ENCODE measurements at places on chromosomes 2 and 18. TPM values are rescaled to one million over a fixed set of nuclear protein-coding genes. Genes with fewer than 3 reads are reported as not detected.

The PJVK gene
- total RNA-seq, result 1.6 TPM

DNA sequence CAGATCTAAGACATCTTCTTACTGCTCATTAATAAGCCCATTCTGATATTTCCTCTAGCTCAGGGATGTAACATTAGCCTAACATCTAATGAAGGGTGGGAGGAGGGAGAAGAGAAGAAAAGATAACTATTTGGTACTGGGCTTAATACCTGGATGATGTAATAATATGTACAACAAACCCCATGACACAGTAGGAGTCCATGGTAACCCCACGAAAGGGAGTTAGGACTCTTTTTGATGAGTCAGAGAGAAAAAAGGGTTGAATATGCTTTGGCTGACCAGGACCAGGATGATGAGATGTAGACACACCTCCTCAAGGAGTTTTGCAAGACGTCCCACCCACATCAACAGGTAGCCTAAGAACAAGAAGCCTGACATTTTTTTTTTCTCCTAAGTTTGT lies 34.4 kb upstream of the DLX2 start:
- no peak overlapping the region for H3K4me3 ChIP-seq
- no peak overlapping the region for H3K27ac ChIP-seq
- H3K27me3 ChIP-seq, result no peaks in the 10 kb centered on the region

- no peaks in the 10 kb centered on the region for H3K4me1 ChIP-seq
- no peaks in the 10 kb centered on the region for H3K36me3 ChIP-seq
- no peak overlapping the region for H3K4me3 ChIP-seq
- H3K27ac ChIP-seq, result no peak overlapping the region
- H3K27me3 ChIP-seq, result no peaks in the 10 kb centered on the region
Measured at GRCh38 chr2:195646424-195646823, 10.6 kb upstream of the SLC39A10 start.

The RBMS1 gene
- total RNA-seq, result 38.8 TPM

DNA sequence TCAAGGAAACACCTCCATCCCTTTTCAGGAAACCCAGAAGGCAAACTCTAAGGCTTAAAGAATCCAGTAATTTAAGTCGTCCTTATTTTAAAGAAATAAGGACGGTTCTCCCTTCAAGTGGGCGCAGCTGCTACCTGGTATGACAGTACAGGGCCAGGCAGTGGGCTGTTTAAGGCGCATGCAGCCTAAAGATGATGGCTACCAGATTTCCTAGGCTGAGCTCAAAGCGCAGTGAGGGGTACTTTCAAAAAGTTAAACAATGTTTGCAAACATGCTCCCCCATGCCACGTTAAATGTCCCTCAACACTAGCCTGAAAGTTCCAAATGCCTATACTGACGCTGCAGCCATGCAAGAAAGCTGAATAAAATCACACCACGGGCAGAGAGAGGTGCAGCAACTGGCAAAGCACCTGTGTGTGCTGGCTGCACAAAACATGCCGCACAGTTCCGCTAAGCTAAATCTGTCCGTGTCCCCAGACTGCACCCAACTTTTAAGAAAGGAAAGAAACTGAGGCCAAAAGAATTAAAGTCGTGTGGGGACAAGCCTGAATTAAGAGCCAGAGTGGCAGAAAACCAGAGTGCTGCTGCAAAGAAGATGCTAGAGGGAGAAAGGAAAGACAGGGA lies 583 bp downstream of the HIBCH start:
- H3K27me3 ChIP-seq, result no peaks in the 10 kb centered on the region
- no peaks in the 10 kb centered on the region for H3K36me3 ChIP-seq
- peak overlapping the region; percentile 95 for H3K4me3 ChIP-seq
- DNase-seq, result no peak
